Erythroblast (primary cell): ENCODE measurements at places on chromosomes 2 and 18.
A peak's percentile ranks its signal among the peaks of the same experiment; 100 is the strongest.

GRCh38 chr18:51753365-51754057 is 556.0 kb upstream of the MEX3C start:
- DNase-seq = no peak

DNA sequence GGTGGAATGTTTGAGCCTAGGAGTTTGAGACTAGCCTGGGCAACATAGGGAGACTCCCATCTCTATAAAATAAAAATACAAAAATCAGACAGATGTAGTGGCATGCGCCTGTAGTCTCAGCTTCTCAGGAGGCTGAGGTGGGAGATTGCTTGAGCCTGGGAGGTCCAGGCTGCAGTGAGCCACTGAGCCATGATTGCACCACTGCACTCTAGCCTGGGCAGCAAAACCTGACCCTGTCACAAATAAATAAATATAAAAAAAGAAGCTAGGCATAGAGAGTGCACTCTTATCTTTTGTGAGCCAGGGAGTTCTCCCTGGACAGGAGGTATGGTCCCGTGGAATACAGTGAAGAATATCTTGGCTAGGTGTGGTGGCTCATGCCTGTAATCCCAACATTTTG is 11.0 kb upstream of the KYNU start:
- no peak for DNase-seq

DNA sequence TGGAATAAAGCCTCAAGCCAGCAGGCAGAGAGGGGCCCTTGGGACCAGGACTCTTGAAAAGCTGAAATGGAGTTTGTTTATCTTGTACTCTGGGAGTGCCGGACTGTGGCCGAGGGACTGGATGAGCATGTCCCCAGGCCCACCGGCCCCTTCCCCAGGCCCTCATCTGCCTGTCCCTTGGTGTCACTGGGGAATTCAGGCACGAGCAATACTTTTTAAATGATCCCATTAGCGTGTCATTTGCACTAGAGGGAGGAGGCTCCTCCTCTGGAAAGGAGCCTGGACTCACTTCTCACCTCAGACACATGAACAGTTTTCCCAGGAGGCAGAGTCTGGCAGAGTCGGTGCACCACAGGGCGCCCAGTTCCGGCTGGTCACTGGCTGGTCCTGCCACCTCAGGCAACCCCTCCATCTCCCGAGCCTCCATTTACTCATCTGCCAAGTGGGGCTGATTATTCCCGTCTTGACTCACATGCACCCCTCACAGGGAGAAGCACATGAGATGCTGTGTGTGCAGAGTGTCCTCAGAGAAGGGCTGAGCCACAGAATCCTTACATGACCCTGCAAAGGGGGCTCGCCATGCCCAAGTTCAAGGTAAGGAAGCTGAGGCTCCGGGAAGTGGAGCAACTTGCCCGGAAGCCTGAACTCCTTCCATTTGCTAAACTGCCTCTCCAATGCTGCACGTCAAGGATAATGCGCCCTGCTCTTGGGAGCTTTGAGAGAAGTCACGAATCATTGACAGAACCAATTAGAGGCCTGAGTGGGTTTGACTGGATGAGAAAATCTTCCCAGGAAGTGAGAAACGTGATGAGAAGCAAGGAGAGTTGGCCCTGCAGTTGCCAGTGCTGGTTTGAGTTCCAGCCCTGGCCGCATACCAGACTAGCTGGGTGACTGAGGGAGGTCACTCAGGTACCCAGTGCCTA is 26.7 kb downstream of the CIB4 start:
- no peak for DNase-seq

DNA sequence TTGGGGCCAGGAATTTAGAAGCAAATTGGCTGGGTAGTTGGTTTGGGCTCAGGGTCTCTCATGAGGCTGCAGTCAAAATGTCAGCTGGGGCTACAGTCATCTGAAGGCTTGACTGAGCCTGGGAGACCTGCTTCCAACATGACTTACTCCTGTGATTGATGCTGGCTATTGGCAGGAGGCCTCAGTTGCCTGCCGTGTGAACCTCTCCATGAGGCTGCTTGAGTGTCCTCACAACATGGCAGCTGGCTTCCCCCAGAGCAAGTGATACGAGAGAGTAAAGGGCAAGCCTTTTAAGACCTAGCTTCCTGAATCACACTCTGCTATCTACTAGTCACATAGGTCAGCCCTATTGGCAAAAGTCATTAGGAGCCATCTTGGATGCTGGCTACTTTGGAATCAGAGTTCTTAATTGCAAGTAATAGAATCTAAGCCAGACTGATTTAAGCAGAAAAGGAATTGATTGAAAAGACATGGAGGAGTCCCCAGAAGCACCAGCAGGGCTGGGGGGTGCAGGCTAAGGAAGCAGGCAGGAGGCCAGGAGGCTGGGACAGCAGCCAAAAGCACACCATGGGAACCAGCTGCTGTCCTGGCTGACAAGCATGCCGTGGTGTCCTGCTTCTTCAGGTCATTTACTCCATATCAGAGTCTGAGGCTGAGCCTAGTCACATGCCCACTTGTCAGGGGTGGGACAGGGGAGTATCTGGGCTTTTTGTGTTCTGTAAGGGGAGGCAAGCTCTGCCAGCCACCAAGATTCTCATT is 7.8 kb upstream of the GIGYF2 start:
- DNase-seq = peak; percentile 12

DNA sequence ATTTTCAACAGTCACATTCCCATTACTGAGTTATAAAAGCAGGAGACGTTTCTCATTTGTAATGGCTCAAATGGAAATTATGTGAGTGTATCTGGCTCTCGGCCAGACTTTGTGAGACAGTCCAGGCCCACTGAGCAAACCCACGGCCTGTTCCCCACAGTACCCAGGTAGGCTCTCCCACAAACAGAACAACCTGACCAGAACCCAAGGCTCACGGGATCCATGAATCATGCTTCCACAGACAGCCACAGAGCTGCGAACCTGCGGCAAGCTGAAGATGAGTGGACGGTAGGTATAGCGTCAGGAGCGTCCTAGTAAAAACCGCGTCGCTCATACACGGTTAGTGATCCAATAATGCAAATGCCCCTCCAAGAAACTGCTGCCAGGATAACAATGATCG is 34.2 kb downstream of the NDUFA10 start:
- DNase-seq = no peak

DNA sequence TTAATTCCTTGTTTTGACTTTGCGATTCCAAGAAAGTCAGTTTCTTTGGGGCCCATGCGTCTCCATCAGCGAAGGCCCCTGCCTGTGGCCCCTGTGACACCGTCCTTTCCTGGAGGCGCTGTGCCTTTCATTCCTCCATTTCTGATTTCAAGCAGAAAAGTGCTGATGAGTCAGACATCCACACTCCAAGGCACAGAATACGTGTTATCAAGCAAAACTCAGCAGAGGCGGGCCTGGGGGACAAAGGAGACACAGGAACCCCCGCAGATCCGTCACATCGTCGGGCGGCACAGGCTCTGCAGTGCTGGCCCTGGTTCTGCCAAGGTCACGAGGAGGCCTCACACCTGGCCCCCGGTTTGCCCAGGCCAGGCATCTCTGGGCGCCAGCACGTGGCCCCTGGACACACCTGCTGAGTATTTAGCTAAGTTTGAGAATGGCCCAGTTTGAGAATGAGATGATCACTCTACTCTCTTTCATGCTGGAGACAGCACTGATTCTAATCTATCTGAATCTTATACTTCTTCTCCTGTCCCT is 7.2 kb upstream of the SALL3 start:
- DNase-seq = no peak
